ENCODE measurements at places on chromosomes 6 and 20.

DNA sequence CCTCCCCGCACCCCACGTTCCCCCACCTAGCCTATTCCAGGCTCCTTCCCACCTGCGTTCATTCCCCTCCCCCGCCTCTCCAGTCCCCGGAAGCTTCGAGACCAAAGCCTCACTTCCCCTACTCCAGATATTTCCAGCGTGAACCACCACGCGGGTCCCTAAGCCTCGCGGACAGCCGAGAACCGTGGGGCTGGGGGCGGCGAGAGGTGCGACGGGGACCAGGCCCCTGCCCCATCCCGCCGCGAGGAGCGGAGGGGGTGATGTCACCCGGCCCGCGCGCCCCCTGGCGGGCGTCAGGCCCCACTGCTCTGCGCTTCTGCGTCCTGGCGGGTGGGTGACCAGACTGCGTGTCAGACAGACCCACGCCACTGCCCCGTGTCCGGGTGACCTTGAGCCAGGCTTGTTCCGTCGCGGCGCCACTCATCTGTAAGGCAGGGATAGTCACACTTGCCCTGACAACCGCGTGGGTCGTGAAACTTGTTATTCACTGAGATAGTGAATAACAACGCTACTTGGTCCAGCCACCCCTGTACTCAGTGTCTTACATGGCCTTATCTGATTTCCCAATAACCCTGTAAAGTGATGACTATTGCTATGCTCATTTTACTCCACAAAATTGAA is 9.0 kb upstream of the HSP90AB1 start:
- no peak for DNase-seq

DNA sequence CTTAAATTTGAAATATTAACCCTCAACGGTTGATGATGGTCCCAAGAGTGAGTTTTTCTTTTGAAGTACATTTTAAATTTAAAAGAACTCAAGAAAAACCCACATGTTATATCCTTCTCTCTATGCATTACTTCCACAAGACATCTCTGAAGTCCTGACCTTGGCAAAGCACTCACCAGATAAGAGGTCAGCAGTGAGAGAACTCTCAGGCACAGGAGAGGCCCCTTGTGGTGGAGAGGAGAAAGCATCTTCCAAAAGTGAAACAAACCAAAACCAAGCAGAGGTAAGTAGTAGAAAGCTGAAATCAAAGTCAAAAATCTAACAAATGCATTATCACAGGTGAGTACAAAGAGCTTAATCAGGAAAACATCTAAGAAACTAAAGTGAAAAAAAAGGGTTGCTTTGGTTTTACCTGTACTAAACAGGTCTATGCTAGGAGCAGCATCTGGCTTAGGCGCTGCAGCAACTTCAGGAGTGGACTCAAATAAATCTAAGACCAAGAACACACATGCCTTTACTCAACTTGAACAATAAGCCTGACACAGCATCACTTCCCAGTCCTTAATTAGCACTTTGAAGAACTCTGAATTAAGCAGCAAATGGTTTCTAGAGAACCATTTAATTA is 80.5 kb downstream of the PRSS35 start:
- DNase-seq: no peak

GRCh38 chr6:21663966-21664313 is 70.4 kb downstream of the SOX4 start:
- DNase-seq: no peak

DNA sequence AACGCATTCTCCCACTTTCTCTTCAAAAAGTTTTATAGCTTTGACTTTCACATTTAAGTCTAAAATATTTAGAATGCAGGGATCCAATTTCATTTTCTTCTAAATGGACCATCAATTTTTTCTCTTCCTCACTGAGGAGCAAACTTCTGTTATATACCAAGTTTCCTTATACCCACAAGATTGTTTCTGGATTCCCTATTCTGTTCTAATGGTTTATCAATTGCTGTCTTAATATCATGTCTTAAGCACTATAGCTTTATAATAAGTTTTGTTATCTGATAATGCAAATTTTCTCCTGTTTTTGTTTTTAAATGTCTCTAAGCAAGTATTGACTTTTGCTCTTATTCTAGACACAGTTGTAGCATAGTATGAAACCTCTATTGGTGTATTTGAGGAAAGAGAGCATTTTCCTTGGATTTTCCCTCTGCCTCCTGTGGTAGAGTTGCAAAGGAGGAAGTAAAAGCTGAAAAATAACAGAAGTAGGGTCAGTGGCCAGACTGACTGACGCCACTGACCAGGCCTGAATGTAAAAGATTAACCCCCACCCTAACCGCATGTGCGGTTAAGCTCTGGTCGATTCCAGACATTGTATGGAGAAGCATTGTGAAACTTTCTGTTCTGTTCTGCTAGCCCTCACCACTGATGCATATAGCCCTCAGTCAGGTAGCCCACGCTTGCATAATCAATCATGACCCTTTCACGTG is 40.3 kb downstream of the GPX5 start:
- no peak for DNase-seq

GRCh38 chr20:42024653-42025052 is 406.5 kb upstream of the CHD6 start:
- DNase-seq: no peak

- DNase-seq: no peak
Measured at GRCh38 chr6:139257821-139258398, 33.9 kb downstream of the TXLNB start.

DNA sequence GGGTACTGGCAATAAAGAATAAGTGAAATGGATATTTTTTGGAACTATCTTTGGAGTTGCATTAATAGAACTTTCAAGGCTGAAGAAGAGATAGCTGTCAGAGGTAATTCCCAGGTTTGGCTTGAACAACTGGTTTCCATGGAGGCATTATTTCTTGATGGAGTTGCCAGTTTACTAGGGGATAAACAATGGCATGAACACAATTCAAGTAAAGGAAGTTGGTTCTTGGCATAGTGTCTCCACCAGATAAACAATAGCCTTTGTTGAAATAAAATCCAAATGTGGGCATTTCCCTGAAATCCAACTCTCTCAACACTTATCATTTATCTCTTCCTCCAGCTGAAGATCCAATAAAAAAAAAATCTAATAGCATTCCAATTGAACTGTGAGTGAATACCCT is 454.9 kb downstream of the C6orf118 start:
- no peak for DNase-seq

- DNase-seq: no peak
Measured at GRCh38 chr6:169921853-169922824, 170.7 kb downstream of the ERMARD start.

- no peak for DNase-seq
Measured at GRCh38 chr6:117264692-117265409, 507 bp upstream of the VGLL2 start.

All from BJ (cell line).